OCI-M1 (cell line): ENCODE measurements at places on chromosomes 6 and 20.
A peak's percentile ranks its signal among the peaks of the same experiment; 100 is the strongest.

DNA sequence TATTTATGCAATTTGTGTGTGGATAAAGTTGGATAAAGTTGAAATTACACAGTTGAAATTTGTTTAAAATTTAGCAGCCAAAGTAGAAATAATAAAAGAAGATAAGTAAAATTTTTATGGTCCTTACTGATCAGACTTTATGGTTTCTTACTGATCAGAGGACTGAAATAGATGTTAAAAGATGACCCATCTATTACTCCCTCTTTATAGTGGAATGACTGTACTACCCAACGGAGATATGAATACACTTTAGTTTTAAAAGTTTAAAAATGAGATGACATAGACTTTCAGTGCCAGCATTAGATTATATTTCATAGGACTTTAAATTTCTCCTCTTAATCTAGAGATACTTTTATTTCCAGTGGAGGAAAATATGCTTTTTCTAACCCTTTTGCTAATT lies 98.9 kb upstream of the ADGRF4 start:
- no peak for DNase-seq

GRCh38 chr6:67896476-67896875 lies 738.6 kb upstream of the ADGRB3 start:
- peak; percentile 88 for DNase-seq

DNA sequence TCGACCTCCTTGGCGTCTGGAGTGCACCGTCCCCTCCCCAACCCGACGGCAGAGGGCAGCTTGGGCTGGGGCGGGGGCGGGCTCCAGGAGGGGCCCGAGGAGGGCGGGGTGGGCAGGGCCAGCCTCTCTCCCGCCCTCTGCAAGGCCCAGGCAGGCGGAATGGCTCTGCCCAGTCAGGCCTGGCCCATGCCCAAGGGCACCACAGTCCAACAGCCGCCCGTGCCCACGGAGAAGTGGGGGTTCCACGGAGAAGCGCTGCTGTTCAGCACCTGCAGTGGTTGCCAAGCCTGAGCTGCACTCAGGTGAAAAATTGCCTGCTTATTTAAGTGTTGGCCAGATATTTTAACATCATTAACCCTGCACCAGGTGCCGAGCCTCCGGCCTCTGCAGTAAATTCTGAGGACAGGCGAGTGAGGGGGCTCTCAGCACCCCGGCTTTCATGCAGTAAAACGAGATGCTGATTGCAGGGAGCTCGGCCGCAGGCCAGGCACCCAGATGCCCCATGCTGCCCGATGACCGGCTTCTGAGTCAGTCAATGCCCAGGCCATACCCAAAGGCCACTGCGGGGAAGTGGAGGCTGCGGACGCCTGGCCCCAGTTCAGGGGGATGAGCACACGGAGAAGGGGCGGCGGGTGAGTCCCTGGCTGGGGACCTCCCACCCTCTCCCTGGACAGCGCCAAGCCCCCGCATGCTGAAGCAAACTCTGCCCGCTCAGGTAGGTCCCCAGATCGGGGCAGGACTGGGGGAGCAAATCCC lies at the start of gene SRMS:
Gene SRMS, minus strand, starts transcription at position 25 of the 756 bp plus-strand sequence. CDS start 286 bp downstream, outside the sequence.
- DNase-seq, result no peak

DNA sequence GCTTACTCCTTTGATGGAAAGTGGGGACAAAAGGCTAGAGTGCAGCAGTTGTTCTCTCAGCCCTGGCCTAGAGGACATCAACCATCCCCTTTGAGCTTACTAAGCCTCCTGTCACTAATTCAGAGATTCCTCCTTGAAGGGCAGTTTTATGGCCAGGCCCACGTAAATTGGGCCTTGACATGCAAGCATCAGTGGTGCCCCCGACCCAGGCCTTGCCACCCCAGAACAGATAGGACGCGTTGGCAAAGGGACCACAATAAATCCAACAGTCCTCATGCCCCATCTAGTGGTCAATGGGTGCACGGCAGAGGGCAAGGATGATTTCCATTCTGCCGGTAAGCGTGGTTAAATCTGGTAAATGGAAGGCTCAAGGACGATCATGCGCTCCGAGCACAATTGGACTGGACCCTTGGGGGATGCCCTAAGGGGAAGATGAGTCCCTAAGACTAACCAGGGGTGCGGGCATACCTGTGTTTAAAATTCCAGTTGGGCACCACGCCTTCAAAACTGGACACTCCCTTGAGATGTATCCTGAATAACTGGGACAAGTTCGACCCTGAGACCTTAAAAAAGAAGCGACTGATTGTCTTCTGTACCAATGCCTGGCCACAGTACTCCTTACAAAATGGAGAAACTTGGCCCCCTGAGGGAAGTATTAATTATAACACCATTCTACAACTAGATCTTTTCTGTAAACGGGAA lies 32.6 kb downstream of the CEP85L start:
- DNase-seq, result peak; percentile 72

DNA sequence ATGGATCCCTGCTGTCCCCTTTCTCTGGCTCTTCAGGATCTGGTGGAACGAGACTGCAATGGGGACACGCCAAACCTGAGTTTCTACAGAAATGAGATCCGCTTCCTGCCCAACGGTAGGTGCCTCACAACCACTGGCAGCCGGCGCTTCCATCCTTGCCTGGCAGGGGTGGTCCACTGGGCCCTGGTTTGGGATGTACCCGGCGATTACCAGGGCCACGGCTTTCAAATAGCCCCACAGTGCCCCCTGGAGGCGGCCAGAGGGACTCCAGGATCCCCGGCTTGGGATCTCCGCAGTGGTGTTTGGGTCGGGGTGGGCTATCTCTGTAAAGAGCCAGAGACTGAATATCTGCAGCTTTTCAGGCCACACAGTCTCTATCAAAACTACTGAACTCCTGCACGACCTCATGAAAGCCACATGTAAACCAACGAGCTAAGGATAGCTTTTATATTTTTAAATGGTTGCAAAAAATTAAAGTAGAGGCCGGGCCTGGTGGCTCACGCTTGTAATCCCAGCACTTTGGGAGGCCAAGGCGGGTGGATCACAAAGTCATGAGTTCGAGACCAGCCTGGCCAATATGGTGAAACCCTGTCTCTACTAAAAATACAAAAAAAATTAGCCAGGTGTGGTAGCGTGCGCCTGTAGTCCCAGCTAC lies 3.7 kb downstream of the OGFR start:
- peak; percentile 72 for DNase-seq

DNA sequence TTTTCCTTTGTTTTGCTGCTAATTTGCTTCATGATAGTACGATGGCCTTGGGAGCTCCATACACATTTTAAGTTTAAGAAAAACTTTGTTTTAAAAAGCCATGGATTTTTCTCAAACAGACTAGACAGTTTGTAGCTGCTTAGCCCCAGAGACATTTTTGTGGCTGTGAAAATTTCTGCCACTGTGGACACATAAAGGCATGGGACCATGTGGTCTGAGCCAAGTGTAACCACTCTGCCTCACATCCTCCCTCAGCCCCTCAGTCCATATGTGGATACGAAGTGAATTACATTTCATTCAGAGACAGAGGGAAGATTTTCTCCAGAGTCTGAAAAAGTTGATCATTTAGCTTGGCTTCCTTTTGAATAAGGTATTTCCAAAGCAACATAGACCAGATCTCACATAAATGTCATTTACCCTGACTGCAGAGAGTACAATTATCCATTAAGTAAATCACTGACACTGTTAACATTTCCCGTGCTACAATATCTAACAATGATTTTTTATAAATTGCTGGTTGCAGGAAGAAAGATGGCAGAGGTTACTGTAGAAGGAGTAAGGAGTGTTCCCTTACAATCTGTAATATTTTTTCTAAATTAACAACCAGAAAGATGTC lies 87.4 kb downstream of the GJA1 start:
- no peak for DNase-seq

- DNase-seq, result peak; percentile 84
These were observed 31.9 kb downstream of the ARID1B start for GRCh38 chr6:156809034-156809433.

DNA sequence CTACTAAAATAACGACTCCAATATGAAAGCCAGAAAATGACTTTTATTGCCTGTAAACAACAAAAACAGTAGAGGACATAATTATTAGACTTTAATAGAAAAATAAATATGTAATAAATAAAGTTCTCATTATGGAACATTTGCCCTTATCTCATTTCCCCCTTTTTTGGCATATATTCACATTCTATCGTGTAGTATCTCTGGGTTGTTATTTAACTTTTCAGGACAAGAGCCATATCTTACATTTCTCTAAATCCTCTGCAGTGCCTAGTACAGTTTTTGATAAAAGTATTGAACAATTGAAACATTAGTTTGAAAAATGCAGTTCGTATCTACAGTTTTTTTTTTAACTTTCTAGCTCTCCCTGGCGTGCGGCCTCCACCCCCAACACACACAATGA lies 442.0 kb upstream of the SOX4 start:
- no peak for DNase-seq

DNA sequence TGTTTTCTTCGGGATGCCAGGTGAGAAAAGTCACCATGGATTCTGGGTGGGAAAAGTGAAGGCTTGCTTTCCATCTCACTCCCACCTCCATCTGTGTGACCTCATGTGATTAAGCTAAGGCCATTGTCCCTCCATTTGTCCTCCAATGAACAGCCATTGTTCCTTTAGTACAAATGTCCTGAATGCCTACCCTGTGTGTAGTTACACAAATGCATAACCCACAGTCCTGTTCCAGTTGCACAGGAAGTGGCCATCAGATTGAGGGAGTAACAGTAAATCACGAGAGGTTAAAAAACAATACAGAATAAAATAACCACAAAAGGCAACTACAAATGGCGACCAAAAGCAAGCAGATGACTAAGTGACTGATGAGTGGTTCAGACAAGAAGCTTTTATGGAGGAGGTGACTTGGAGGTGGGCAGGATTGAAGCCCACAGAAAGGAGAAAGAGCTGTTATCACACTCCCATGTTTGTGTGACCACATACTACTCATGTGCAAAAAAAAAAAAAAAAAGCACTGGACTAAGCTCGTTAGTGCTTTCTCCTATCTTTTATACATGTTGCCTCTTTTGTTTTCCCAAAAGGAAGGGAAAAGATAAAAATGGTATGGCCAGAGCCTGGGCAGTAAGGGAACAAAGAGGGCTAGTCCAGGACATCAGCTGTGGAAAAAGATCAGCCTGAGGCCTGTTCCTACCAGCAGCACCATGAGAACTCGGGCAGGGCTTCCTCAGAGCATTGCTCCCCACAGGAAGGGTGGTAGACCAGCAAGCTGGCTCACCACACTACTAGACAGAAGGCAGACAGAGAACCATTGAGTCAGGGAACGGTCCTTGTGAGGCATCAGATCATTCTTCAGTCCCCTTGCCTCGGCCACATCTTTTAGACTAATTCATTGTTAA lies 111.0 kb downstream of the TFAP2A start:
- DNase-seq, result peak; percentile 47

GRCh38 chr6:110190726-110191125 lies 10.5 kb downstream of the CDC40 start:
- DNase-seq, result no peak
